ENCODE measurements at places on chromosomes 3 and 15. TPM values are rescaled to one million over a fixed set of nuclear protein-coding genes. Genes with fewer than 3 reads are reported as not detected.

Gene CHRD
- 0.34 TPM for total RNA-seq

Gene NMNAT3
- total RNA-seq: 1.1 TPM

Gene ALDH1A2
- total RNA-seq: 70.9 TPM

Gene DNAH12
- total RNA-seq: under 0.01 TPM

Gene IRAK2
- 55.6 TPM for total RNA-seq

Gene MME
- total RNA-seq: 20.8 TPM

Gene GUCA1C
- total RNA-seq: not detected

Measured in dermis blood vessel endothelial cell (primary cell).